ENCODE measurements at places on chromosomes 3 and 15.

- no peak for ATAC-seq
Measured at GRCh38 chr3:82506204-82506603, 744.8 kb upstream of the GBE1 start.

- peak; percentile 51 for ATAC-seq
Measured at GRCh38 chr3:143119974-143120715, 574 bp downstream of the CHST2 start.

DNA sequence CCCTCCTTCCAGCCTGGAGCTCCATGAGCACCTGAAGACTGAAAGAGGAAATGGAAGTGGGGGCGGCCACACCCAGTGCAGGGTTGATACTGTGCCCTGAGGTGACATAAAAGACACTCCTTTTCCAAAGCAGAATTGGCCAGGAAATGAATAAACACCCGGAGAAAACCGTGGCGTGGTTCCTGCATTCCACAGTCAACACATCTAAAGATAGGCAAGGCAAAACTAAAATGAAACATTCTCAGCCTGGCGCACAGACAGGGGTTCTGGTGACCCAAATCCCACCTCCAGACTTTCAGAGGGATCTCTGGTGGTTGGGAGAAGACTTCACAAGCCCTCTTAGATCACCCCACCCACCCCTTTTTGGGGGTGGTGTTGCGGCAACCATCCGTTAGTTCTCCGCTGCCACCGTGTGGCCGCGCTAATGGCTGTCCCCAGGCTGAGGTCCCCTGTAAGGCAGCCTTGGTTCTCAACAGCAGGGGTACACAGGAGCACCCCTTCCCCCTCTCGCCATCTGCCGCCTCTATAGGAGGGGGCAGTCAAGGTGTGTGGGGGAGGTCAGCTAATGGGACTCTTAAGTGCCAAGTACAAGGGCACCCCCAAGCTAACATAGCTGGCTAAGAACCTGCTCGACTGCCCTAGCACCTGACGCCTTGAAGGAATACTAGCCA is 2.5 kb upstream of the MST1R start:
- ATAC-seq: peak; percentile 41

- no peak for ATAC-seq
Measured at GRCh38 chr3:39445927-39446326, 21.6 kb upstream of the MOBP start.
